T-helper 2 cell (primary cell): ENCODE measurements at places on chromosomes 11 and 22.

GRCh38 chr22:45535290-45535689 is 32.6 kb downstream of the FBLN1 start:
- DNase-seq: no peak

- DNase-seq: no peak
Measured at GRCh38 chr22:25061605-25062376, 109.3 kb downstream of the KIAA1671 start.

DNA sequence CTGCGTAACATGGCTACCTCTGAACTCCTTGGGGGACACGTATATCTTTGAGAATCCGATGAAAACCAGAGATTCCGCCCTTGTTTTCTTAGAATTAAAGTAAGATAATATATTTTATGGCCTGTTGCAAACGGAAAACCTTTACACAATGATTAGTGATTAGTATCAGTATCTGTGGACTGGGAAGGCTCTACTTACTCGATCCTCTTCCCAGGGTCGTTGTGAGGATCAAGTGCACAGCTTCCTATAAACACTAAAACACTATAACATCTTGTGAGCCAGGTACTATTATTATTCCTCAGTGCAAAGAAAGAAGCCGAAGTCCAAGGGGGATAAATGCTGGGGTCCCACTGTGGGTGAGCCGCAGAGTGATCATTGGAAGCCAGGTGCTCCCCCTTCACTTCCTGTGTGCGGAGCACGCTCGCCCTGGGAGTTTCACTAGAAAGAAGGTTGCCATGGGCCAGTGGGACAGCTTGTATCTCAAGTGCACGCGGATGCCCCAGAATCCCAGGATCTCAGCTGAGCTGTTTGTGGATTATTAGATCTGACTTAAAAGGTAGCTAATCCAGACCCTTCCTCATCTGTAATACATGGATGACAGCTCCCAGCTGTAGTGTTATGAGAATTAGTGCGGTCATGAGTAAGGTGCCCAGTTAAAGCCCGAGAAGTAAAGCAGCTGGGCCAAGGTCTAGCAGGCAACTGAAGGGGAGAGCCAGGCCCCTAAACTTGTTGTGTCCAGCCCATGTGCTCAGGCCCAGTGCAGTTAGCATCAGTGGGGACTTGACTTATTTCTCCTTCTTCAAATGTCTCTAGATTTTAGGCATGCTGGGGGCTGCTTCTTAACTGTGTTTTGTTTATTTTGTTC is 839 bp downstream of the CBY1 start:
- peak; percentile 44 for DNase-seq

DNA sequence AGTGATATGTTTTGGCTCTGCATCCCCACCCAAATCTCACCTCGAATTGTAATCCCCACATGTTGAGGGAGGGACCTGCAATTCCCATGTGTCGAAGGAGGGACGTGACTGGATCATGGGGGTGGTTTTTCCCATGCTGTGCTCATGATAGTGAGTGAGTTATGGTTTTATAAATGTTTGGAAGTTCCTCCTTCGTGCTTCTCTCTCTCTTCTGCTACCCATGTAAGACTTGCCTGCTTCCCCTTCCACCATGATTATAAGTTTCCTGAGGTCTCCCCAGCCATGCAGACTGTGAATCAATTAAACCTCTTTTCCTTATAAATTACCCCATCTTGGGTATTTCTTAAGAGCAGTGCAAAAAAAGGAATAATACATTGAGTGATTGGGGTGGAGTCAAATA is 7.3 kb upstream of the CEP295 start:
- DNase-seq: no peak

DNA sequence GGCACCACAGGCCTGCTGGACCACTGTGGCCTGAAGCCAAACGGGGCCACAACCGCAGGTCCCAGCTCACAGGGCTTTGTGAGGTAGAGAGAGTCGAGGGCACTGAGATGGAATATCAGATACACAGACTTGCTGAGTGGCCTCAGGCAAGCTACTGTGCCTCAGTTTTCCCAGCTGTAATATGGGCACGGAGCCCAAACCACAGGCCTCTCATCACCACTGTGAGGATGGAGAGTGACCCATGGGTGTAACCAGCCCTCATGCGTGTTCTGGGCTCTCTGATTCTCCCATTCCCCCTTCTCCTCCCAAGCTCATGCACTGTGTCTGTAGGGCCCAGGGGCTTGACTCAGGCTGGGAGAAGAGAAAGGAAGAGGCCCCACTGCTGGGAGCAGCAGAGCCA is 4.2 kb downstream of the UNC93B1 start:
- DNase-seq: no peak

DNA sequence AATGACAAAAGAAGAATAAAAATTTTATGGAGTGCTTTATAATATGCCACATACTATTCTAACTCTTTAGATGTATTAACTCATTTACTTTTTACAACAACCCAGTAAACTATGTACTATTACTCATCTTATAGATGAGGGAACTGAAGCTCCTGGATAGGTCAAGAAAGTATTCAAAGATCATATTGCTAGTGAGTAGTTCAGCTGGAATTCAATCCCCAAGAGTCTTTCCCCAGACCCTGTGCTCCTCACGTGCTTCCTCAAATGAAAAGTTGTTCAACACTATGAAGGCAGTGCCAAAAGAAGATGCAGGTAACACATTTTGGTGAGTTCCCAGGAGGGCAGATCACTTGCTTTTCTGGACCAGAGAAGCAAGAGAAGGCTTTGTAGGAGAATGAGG is 46.8 kb downstream of the BTG4 start:
- DNase-seq: no peak

DNA sequence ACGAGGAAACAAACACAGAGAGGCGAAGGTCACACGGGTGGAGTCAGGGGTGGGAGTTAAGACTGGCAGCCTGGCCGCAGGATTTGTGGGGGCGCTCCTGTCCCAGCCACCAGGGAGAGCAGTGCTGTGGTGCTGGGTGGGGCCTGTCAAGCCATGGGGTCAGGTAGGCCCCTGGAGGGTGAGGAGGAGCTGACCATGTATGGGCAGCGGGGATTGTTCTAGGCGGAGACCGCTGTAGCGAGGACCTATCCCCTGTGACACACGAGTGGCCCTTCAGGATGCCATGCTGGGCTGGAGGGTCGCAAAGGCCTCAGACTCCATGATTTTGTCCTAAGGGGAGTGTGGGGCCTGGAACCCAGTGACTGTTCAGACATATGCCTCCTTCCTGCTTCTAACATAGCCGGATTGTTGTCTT is 1.6 kb upstream of the RPS19BP1 start:
- no peak for DNase-seq

- no peak for DNase-seq
Measured at GRCh38 chr11:44773351-44773965, 46.7 kb downstream of the TSPAN18 start.

GRCh38 chr22:20606041-20606783 is 98.8 kb downstream of the MED15 start:
- DNase-seq: peak; percentile 47

GRCh38 chr22:22154040-22154439 is 90.5 kb upstream of the VPREB1 start:
- DNase-seq: no peak

- DNase-seq: no peak
Measured at GRCh38 chr22:49088801-49089791, 738.6 kb downstream of the BRD1 start.

GRCh38 chr11:93484716-93485115 is 58.5 kb downstream of the SMCO4 start:
- no peak for DNase-seq

GRCh38 chr11:75728992-75729391 is 11.4 kb downstream of the MOGAT2 start:
- no peak for DNase-seq

DNA sequence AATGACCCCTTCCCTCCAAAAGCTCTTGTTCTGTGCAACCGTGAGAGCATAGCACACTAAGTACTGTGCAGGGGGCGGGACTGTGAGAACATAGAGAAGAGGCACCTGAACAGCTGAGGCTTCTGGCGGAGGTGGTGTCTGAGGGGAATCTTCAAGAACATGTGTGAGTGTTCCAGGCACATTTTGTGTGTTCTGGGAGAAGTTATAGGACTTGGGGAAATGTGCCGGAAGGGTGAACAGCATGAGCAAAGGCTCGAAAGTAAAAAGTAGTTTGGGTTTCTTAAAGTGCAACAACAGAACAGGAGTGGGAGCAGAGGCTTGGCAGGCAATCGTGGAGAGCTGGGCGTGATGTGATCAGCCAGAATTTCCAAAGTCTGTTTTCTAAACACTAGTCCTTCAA is 12.4 kb upstream of the SYN3 start:
- DNase-seq: no peak

DNA sequence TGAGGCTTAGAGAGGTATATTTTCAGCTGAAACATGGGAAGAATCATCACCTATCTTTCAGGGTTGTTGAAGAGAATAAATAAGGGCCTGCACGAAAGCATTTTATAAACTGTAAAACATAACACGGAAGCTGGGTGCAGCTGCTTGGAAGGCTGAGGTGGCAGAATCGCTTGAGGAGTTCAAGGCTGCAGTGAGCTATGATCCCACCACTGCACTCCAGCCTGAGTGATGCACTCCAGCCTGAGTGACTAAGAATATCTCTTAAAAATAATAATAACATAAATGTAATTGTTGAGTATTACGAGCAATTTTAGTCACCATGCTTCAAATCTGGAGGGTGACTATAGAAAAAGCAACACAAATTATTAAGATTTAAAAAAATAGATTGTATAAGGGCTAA is 16.3 kb downstream of the RBFOX2 start:
- DNase-seq: no peak

DNA sequence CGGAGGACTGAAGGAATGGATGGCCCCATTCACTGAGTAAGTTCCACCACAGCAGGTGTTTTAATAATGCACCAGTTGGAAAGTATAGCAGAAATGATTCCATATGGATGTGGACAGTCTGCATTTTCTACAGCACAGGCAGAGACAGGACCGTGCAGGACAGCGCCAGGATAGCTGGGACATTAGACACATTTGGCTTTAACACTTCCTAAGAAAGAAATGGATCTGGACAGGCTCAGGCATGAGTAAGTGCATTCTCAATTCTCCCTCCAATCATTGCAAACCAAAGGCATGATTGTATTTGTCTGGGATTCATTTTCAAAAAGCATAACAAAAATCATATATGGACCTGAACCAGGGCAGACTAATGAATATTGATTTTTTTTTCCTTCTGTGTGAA is 233.0 kb upstream of the POU2AF2 start:
- DNase-seq: no peak

DNA sequence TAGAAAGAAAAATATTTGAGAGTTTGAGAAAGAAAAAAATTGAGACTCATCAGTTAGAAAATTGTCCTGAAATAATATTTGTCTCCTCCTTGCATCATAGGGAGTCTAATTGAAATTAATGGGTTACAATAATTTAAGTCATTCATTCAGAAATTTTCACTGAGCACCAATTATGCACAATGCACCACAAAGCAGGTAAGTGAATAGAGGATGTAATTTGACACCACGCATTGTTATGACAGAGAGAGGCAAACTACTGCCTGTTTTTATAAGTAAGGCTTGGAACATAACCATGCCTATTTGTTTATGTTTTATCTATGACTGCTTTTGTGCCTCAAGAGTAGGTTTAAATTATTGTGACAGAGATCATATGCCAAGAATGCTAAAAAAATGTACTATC is 537.9 kb upstream of the FAT3 start:
- DNase-seq: no peak

- DNase-seq: no peak
Measured at GRCh38 chr11:65309006-65309405, 5.7 kb upstream of the CDC42EP2 start.
